ENCODE measurements at places on chromosomes 12 and 14.

GRCh38 chr12:14710632-14711320, 14.4 kb upstream of the GUCY2C start:
- DNase-seq = no peak
- H3K27ac ChIP-seq = no peak overlapping the region
- no peak overlapping the region for H3K4me3 ChIP-seq
- no peaks in the 10 kb centered on the region for H3K27me3 ChIP-seq
- no peaks in the 10 kb centered on the region for H3K4me1 ChIP-seq

DNA sequence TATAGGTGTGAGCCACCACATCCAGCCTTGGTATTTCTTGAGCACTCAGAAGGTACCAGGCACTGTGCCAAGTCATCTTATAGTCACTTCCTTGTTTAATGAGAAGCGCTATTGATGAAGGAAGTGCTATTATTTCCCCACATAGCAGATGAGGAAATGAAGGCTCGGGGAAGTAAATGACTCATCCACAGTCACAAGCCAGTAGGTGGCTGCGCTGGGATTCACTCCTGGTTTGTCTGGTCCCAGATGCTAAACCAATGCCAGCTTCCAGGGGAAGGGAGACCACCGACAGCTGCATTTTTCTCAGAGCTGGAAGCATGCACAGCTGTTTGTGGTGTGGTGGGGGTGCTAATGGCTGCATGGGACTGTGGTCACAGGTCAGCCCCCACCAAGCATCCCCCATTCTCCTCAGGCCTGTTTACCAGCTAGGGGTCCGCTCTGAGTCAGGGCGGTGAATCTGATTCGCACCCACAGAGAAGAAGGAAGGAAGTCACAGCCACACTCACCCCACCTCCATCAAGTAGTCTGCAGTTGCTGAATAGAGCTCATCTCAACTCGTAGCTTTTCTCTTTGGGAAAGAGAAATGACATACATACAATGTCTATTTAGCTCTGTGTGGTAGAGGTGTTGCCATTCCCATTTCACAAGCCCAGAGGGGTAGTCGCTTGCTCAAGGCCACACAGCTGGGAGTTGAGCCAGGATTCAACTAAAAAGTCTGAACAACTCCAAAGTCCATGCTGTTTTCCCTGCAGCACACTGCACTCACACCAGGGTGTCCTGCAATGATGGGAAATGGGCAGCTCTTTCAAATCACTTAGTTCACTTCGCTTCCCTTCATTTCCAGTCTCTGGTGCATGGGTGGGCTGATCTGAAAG, 6.3 kb upstream of the LTBP2 start:
- DNase-seq = peak; percentile 98
- no peak overlapping the region for H3K4me3 ChIP-seq
- H3K27me3 ChIP-seq = peaks cover 3% of the 10 kb centered on the region
- H3K27ac ChIP-seq = peak overlapping the region; percentile 79
- peaks cover 77% of the 10 kb centered on the region for H3K4me1 ChIP-seq
- H3K36me3 ChIP-seq = no peaks in the 10 kb centered on the region

DNA sequence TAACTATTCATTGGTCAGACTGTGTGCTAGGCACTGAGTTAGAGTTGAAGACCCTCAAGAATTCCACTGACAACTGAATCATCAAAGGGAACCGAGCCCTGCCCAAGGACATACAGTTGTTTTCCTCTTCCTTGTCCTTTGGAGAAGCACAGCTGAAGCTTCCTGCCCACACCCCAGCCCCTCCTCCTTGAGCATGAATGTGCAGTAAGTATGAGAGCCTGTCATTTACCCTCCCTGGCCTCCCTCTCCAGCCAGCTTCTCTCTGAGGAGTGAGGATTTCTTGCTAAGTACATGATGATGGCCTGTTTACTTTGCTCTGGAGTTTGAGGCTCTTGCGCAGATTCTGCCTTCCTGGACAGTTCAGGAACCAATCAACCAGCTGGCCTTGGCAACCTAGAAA, 235.2 kb downstream of the CACNA1C start:
- no peaks in the 10 kb centered on the region for H3K36me3 ChIP-seq
- DNase-seq = peak; percentile 63
- peak overlapping the region; percentile 24 for H3K4me3 ChIP-seq
- peak overlapping the region; percentile 45 for H3K27ac ChIP-seq
- H3K27me3 ChIP-seq = no peaks in the 10 kb centered on the region

DNA sequence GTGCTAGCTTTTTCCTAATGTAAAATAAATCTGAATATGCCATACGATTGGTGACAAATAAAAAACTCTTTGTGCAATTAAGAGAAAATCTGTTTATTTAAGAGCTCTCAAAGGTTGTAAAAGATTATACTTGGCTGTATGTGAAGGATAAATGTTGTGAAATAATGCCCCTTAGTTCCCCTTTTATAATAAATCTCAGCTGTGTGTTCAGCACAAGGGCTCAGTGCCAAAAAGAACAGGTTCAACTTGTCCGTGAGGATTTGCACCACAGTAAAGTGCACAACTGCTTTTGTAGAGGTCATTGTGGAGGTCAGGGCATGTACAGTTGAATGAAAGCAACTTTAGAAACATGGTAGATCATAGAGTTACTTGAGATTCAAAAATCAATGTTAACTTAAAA, 118.6 kb downstream of the TRMT5 start:
- no peak overlapping the region for H3K27ac ChIP-seq
- peaks cover 3% of the 10 kb centered on the region for H3K4me1 ChIP-seq
- H3K4me3 ChIP-seq = no peak overlapping the region
- DNase-seq = peak; percentile 10
- H3K36me3 ChIP-seq = no peaks in the 10 kb centered on the region

GRCh38 chr12:113983777-113984448, 17.8 kb upstream of the RBM19 start:
- H3K36me3 ChIP-seq = no peaks in the 10 kb centered on the region
- H3K27me3 ChIP-seq = no peaks in the 10 kb centered on the region
- H3K4me3 ChIP-seq = no peak overlapping the region
- H3K4me1 ChIP-seq = no peaks in the 10 kb centered on the region
- H3K27ac ChIP-seq = no peak overlapping the region

DNA sequence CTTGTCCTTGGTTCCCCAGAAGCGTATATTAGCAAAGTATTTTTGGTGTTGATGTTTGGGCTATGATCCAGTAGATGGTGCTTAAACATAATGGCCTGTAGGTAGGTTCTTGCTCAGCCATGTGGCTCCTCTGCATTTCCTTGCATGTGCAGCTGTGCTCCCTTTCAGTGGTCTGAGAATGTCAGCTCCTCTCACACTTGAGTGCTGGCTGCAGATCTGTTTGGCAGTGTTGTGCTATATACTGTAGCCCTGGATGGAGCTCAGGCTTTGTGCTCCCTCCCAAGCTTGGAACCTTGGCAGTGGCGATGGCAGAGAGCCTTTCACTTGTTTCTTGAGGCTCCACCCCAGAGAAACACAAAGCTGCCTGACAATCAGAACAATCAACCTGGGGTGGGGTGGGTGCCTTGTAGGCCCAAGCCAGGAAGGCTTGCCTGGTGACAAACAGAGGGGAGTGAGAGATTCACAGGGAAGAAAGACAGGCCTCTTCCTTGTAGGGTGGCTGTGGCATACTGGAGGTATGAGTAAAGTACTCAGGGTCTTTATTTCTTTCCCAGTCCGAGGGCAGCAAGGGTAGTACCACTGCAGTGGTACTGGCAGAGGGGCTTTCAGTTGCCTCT, 255.3 kb downstream of the RAD51B start:
- H3K36me3 ChIP-seq = no peaks in the 10 kb centered on the region
- H3K4me1 ChIP-seq = no peaks in the 10 kb centered on the region
- DNase-seq = no peak
- no peak overlapping the region for H3K4me3 ChIP-seq
- no peaks in the 10 kb centered on the region for H3K27me3 ChIP-seq
- H3K27ac ChIP-seq = no peak overlapping the region

- H3K4me3 ChIP-seq = no peak overlapping the region
- no peaks in the 10 kb centered on the region for H3K36me3 ChIP-seq
- no peak for DNase-seq
- H3K27me3 ChIP-seq = no peaks in the 10 kb centered on the region
These were observed 11.5 kb downstream of the TEAD4 start for GRCh38 chr12:2970744-2971143.

GRCh38 chr12:27709932-27710591, 570 bp upstream of the MRPS35 start:
- no peaks in the 10 kb centered on the region for H3K36me3 ChIP-seq
- H3K4me3 ChIP-seq = peak overlapping the region; percentile 88
- no peak for DNase-seq
- peak overlapping the region; percentile 93 for H3K27ac ChIP-seq
- H3K4me1 ChIP-seq = peaks cover 16% of the 10 kb centered on the region
- no peaks in the 10 kb centered on the region for H3K27me3 ChIP-seq

Measured in CD14-positive monocyte (primary cell).